ENCODE measurements at places on chromosomes 2 and 18. TPM values are rescaled to one million over a fixed set of nuclear protein-coding genes. Genes with fewer than 3 reads are reported as not detected.

The DCC gene
- polyA plus RNA-seq, result 12.7 TPM

The KCNE4 gene
- polyA plus RNA-seq, result 15.7 TPM

The GULP1 gene
- 64.1 TPM for polyA plus RNA-seq

The EGR4 gene
- polyA plus RNA-seq, result not detected

The MLPH gene
- polyA plus RNA-seq, result 1.1 TPM

The CREB1 gene
- 73.6 TPM for polyA plus RNA-seq

The SF3B6 gene
- polyA plus RNA-seq, result 174 TPM

The RUFY4 gene
- 0.24 TPM for polyA plus RNA-seq

The FZD7 gene
- polyA plus RNA-seq, result 75.5 TPM

The CYB5A gene
- polyA plus RNA-seq, result 337 TPM

The DTNA gene
- polyA plus RNA-seq, result 20.5 TPM

- no peak for DNase-seq
These were observed 830.6 kb downstream of the SLC4A3 start for GRCh38 chr2:220458051-220458450.

GRCh38 chr18:63271148-63271547 lies 48.4 kb downstream of the BCL2 start:
- no peak for DNase-seq

GRCh38 chr2:10584242-10584753 lies 105.5 kb downstream of the NOL10 start:
- DNase-seq, result no peak

GRCh38 chr18:23503963-23504344 lies 643 bp downstream of the RMC1 start:
- DNase-seq, result no peak

DNA sequence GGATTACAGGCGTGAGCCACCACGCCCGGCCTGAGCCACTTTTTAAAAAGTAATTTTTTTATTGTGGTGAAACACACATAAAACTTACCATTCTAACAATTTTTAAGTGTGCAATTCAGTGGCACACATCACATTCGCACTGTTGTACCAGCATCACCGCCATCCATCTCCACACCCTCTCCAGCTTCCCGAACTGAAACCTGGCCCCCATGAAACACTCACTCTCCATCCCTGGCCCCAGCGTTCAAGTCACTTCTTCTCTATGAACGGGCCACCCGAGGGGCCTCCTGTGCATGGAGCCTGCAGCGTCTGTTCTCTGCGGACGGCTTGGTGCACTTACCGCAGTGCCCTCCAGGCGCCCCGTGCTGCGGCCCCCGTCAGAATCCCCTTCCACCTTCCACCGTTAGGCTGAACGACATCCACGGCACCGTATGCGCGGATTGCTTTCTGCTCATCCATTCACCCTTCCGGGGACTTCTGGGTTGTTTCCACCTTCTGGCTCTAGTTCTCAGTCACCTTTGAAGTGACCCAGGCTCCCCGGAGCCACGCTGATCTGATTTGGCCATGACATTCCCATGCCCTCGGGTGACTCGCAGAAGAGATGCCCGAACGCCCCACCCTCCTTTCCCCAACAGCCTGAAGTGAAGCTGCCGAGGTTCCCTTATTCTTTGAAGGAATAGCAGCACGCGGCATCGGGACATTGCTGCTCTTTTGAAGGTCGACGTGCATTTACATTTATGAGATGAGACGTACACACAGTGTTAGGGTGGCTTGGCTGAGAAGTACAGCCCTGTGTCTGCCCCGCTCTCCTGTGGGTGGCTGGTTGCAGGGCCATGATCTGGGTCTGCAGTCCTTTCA lies 134.4 kb downstream of the MBP start:
- no peak for DNase-seq

- DNase-seq, result no peak
These were observed 622.6 kb downstream of the EPHA4 start for GRCh38 chr2:220949466-220949865.

- DNase-seq, result no peak
These were observed 71.2 kb downstream of the KCNG2 start for GRCh38 chr18:79868811-79869541.

GRCh38 chr18:31410716-31411483 lies 34.3 kb downstream of the DSG4 start:
- DNase-seq, result no peak

GRCh38 chr2:101205521-101206479 lies 46.9 kb upstream of the CNOT11 start:
- no peak for DNase-seq

- no peak for DNase-seq
These were observed 32.3 kb downstream of the NCK2 start for GRCh38 chr2:105777031-105777482.

- DNase-seq, result no peak
These were observed 64.9 kb downstream of the SPRED2 start for GRCh38 chr2:65367524-65367923.

DNA sequence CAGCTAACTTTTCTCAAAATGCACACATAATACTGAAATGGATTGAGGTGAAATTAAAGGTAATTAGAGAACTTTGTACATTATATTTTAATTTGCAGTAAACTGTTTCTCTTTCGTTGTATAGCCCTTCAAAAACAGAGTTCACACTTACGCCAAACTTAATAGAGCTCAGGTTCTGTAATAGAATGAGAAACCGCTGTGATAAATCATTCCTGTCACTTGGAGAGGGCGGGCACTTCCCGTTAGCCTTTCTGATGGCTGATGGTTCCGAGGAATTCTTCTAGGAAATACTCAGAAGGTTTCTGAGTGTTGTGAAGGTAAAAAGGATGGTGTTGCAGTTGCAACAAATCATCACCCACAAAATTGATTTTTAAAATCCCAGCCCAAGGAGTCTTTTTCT lies 155.8 kb upstream of the ALKAL2 start:
- no peak for DNase-seq

DNA sequence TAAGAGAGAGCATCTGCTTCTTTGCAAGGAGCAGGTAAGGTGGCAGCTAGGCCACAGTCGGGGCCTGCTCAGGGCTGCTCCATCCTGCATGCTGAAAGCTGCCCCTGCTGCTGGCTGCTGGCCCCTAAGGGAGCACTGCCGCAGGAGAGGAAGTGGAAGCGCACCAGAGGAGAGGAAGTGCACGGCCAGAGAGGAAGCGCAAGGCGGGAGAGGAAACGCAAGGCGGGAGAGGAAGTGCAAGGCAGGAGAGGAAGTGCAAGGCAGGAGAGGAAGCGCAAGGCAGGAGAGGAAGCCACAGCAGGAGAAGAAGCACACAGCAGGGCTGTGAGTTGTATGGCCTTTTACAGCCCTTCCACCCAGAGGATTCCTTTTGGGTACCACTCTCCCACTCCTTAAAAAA lies 539.0 kb upstream of the TNP1 start:
- DNase-seq, result no peak

DNA sequence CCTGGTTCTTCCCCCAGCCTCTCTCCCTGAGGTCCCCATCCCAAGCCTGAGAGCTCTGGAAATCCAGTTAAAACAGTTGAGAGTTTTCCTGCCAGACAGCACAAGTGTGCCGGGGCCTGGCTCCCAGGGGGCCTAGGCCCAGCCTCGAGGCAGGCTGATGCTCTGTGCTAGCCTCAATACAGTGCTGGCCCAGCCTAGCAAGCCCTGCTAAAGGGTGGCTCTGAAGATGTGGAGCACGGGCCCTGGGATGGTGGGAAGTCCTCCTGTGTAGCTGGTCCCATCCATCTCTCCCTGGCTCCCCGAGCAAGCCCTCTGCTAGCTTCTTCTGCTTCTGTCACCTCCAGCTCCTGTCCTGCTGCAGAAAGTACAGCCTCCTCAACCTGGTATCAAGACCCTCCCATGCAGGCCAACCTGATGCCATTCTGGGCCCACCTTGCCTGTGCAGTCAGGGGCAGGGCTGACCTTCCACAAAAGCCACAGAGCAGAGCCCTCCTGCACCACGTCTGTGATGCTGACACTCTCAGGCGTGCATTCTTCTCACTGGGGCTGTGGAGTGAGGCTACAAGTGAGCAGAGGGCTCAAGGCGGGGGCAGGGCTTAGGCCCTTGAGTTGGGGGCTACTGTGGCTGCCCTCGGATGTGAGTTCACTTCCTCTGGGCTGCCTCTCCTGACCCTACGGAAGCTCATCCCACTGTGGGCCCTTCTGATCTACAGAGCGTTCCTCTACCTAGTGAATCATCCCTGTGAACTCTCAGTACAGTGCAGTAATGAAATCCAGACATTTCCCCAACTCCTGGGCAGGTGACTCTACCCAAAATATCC lies 60.1 kb upstream of the LAPTM4A start:
- no peak for DNase-seq

DNA sequence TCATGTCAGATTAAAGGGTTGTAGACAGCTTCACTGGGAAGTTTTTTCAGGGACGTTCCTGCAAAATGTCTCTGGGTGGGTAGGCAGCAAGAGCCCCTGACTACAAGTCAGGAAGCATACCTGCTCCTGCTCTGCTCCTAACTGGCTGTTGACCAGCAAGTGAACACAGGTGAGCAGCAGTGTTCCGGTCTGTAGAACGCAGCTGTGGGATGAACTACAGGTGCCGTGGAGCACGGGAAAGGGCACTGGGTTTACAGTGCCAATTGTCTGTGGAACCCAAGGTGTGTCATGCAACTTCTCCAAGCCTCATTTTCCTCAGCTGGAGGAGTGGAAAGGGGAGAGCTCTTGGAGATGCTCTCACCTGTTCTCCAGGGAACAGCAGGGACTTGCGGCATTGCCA lies 6.6 kb downstream of the ASB18 start:
- no peak for DNase-seq

DNA sequence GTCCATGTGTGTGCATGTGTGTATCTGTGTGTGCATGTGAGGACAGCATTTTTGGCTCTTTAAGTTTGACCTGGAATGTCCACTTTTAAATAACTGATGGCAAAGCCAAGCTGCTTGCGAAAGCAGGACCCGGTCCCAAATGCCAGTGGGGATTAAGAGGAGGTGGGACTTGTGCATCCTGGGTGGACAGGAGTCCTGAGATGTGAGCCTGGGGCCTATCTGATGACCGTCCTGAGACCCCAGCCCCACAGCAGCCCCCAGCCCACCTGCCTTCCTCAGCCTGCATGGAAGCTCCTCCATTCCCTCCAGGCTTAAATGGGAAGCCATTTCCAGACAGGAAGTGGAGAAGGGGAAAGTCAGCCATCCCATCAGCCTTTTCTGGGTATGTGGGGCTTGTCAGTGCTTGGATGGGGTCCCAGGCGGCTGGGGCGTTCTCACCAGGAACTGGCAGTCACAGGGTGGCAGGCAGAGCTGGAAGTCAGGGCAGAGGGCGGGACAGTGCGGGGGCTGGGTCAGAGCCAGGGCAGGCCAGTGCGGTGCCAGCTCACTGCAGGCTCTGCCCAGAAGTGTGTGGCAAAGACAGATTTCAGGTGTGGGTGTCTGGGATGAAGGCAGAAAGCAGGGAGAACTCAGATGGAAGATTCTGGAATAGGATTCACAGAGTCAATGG lies 117.8 kb downstream of the ACKR3 start:
- no peak for DNase-seq

- DNase-seq, result no peak
These were observed 204.1 kb downstream of the CELF4 start for GRCh38 chr18:37361335-37362157.

DNA sequence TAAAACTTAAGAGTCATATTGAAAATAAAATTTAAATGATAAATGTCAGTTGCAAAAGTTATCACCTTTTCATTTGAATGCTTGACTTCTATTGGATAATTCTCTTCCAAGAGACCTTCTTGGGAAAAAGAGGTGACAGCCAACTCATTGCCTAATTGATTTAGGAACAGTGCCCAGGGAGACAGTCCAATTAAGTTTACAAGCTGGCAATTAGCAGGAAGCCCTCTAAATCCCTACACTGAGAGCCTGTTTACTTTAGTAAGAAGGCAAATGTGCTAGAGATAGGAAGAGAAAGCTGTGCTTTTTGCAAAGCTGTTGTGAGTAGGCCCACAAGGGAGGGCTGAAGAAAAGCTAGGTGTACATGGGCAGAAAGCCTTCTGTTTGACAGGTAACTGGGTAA lies 189.1 kb downstream of the WDPCP start:
- no peak for DNase-seq

- DNase-seq, result no peak
These were observed 93.0 kb upstream of the CRIM1 start for GRCh38 chr2:36262581-36262980.

- DNase-seq, result no peak
These were observed 206.4 kb upstream of the ID2 start for GRCh38 chr2:8475349-8476031.

GRCh38 chr2:216492597-216493333 lies 5.9 kb upstream of the RPL37A start:
- no peak for DNase-seq

GRCh38 chr2:21289989-21290388 lies 166.2 kb downstream of the TDRD15 start:
- DNase-seq, result no peak

DNA sequence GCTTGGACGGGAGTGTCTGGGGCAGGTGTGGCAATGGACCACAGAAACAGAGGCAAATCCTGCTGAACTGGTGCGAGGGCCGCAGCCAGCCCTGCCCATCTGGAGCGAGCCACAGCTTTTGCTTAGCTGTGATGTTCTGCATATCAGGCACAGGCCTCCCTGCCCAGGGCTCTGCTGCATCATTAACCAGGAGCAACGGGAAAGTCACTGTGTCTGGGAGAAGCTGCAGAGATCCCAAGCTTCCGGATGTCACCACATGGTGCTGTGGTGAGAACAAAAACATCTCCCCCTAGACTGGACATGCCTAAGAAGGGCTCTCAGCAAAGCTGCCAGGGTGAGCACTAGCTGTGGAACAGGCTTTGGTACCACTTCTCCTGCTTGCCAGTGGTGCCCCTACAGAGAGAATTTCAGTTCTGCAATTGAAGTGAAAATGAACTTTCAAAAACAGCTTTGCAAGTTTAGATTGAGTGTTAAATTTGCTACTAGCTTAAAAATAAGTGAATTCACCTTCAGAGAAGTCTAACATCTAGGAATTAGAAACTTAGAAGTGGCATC lies 172.9 kb upstream of the MYT1L start:
- no peak for DNase-seq

DNA sequence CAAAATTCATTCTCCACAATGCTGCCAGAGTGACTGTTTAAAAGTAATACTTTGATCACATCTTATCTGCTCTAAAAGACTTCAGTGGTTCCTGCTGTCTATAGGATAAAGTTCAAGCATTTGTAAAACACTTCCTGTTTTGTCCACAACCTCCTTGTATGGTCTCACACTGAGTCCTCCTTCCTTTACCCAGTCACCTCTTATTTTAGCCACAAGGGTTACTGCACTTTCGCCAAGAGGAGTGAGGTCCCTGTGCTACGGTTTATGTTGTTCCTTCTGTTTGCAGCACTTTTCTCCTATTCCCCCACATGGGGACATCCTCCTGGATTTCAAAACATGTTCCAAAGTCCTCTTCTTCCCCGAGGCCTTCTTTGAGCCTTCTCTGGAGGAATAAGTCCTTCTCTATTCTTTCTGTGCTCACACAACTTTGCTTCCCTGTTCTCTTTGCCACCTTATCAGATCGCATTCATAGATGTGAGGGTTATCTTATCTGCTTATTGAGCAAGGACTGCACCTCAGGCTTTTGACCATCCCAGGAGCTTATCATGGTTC lies 112.2 kb upstream of the NABP1 start:
- no peak for DNase-seq

DNA sequence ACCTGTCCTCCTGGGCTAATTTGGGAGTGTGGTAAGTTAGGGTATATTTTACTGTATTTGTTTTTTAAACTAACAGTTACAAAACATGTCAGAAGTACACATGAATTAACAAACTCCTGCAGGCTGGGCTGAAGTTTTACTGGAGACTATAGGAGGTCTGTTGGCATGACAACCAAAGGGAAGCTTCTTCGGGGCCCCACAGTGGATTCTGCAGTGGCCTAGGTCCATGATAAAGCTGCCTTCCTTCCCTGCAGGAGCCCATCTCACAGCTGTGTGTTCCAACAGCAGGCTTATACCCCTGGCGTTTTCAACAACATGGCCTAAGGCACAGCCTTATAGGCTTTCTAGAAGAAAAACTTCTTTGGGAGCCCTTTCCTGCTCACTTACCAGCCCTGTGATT lies 128.0 kb upstream of the SETBP1 start:
- no peak for DNase-seq
